ENCODE measurements at places on chromosomes 2 and 18. TPM values are rescaled to one million over a fixed set of nuclear protein-coding genes. Genes with fewer than 3 reads are reported as not detected.

GRCh38 chr18:56803051-56803450, 151.9 kb downstream of the WDR7 start:
- DNase-seq: no peak

GRCh38 chr2:150207979-150208378, 279.5 kb downstream of the RND3 start:
- DNase-seq: no peak

GRCh38 chr2:147006736-147007141, 838.1 kb upstream of the ACVR2A start:
- no peak for DNase-seq

- DNase-seq: no peak
These were observed 174.2 kb upstream of the OSR1 start for GRCh38 chr2:19532547-19533196.

DNA sequence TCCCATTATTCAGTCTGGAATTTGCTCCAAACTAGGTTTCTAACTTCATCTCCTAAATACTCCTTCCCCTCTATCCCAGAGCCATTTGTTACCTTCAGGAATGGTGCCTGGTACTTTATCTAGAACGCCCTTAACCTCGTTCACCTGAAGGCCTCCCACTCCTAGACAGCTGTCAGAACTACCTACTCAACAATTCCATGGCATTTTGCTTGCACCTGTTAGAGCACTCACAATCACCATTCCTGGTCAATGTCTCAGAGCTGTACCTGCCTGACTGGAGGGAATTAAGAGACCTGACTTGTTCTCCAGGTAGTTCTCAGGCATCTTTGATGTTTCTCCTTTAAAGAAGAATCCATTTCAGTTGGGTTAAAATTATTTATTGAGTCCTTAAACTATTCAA, 88.9 kb downstream of the GAREM1 start:
- no peak for DNase-seq

Gene BZW1
- 367 TPM for polyA plus RNA-seq

DNA sequence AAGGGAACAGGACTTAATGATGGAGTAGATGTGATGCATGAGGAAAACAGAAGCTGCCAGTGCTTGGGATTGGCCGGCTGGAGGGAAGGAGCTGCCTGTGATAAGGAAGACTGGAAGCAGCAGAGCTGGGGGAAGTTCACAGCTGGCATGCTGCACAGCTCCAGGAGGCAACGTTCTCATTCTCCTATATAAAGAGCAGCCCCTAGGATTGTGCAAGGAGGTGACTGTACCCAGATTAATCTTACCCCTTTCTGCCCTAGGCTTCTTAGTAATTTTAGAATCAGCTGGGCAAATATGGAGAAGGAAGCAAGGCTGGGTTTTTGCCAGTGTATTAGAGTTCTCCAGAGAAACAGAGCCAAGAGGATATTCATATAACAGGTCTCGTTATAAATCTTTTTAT, 155.8 kb downstream of the ALPK2 start:
- no peak for DNase-seq

DNA sequence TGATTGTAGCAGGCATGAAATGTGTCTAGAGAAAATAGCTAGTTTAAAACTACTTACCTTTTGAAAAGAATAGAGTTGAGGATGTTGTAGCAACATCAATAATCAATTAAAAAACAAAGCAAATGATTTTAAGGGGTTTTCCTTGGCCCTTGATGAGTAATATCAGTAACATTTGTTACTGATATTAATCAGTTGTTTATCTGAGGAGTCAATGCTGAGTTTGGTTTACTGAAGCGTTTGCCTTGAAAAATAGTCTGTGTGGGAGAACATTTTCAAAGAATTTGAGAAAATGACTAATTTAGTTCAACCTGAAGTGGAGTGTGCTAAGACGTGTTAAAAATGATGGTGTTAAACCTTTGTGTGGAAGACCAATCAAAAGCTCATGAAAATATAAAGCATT, 9.3 kb downstream of the PTH2R start:
- no peak for DNase-seq

GRCh38 chr18:9239720-9240119, 94.9 kb upstream of the TWSG1 start:
- no peak for DNase-seq

DNA sequence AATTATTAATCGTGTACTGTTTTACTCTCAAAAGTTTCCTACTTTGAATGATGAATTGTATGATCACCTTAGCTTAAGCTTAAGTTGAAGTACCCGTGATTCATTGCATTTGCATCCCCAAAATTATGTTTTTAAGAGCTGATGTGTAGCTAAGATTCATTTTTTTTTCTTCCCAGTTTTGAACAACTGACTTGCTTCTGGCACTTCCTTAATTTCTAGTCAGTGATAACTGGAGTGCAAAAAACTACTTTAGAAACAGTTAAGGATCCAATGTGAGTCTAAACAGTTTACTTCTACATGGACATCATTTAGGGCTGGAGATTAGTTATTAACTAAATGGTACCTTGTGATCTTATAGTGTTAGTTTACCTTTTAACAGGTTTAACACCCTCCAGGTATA, 124.0 kb upstream of the CAVIN2 start:
- no peak for DNase-seq

- DNase-seq: no peak
These were observed 66.3 kb downstream of the ARHGAP15 start for GRCh38 chr2:143195511-143195910.

GRCh38 chr18:5995626-5996025, 100.3 kb upstream of the TMEM200C start:
- no peak for DNase-seq

DNA sequence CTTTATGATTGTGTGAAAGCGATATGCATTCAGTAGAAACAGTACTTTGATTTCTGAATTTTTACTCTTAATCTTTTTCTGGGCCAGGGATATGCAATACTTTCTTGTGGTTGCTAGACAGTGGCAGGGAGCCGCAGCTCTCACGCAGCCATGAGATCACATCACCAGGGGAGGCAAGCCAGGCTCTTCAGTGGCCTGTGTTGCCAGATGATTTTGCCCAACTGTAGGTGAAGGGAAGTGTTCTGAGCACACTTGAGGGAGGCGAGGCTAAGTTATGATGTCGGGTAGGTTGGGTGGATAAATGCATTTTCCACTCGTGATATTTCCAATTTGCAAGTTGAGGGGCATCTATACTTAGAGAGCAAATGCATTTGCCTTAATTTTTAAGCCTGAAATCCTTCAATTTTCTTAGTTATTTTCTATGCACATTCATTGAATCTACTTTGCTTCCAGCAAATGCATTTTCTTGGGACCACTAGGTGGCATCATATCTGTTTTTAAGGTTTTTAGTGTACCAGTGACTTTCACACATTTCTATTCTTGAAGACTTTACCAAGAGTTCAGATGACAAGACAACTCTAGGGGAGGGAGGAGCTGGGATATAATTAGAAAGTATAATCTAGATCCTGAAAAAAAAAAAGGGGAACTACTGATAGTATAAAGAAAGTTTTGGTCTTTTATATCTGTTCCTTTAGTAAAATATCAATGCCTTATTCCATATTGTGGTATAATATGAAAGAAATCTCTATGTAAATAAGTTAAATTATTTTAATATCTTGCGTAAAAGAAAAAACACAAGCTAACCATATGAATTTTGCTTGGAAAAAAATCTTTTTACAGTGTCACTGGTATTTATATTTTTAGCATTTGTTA, 643.3 kb downstream of the SOCS6 start:
- DNase-seq: no peak
